ENCODE measurements at places on chromosomes 7 and 10.

GRCh38 chr10:80168162-80168511 is 35.6 kb downstream of the PLAC9 start:
- DNase-seq = no peak

GRCh38 chr10:18224626-18225445 is 84.6 kb downstream of the CACNB2 start:
- no peak for DNase-seq

GRCh38 chr10:122051609-122052385 is 62.8 kb downstream of the TACC2 start:
- DNase-seq = no peak

GRCh38 chr10:99393683-99394082 is 36.7 kb downstream of the GOT1 start:
- DNase-seq = no peak

- DNase-seq = no peak
These were observed 523.5 kb downstream of the PARD3 start for GRCh38 chr10:34291466-34292193.

- no peak for DNase-seq
These were observed 38.7 kb downstream of the PLXNA4 start for GRCh38 chr7:132537456-132538145.

- DNase-seq = no peak
These were observed 52.6 kb downstream of the EVX1 start for GRCh38 chr7:27295236-27295635.

- DNase-seq = no peak
These were observed 136.0 kb downstream of the RAPGEF5 start for GRCh38 chr7:22220941-22221340.

DNA sequence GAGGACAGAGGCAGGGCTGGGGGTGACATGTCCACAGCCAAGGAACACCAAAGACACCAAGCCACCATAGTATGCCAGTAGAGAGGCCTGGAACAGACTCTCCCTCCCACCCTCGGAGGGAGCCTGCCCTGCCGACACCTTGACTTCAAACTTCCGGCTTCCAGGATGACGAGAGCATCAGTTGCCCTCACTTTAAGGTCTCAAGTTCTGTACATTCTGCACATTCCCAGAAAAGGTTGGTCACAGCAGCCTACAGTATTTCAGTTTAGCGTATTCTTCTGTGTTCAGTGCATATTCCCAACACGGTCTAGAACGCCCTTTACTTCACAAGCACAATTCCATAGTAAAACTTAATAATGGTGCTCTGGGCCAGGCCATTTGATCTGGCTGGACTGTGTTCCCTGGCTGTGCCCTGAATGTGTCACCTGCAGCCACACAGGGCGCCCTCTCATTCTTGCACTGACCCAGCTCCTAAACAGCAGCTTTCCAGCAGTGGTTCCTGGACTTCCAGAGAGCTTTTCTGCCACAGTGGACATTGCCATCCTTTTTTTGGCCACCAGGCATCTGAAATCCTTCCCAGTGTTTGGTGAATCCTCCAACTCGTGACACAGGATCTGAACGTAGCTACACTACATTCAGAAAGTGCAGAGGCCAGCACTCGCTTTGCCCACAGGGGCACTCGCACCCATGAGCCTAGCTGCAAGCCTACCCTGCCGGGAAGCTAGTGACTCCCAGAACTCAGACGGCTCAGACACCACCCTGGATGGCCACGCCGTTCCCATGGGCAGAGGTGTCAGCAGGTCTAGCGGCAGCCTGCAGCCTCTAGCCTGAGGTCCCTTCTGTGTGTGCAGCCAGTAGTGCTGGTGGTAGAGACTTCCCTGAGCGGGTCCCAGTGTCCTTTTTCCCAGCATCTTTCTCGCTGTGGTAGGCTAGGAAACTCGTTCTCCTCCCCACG is 36.4 kb upstream of the INSIG1 start:
- DNase-seq = no peak

- no peak for DNase-seq
These were observed 18.1 kb downstream of the HACD1 start for GRCh38 chr10:17599089-17599488.

DNA sequence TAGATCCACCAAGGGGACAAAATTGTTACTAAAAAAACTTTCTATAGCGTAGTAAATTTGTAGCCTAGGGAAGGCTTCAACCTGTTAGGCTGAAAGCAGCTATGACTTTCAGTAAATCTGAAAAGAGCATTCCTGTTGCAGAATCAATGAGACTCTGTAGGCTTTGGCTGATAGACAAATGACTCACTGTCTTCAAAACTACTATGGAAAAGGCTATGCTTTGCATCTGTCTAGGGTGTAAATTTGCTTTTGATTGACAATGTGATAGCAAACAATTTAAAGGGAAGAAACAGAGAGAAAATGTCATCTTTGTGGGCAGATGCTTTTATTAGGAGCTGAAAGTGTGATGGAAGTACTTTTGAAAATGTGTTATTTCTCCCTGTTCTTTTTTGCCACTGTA is 60.6 kb downstream of the ARL5B start:
- no peak for DNase-seq

DNA sequence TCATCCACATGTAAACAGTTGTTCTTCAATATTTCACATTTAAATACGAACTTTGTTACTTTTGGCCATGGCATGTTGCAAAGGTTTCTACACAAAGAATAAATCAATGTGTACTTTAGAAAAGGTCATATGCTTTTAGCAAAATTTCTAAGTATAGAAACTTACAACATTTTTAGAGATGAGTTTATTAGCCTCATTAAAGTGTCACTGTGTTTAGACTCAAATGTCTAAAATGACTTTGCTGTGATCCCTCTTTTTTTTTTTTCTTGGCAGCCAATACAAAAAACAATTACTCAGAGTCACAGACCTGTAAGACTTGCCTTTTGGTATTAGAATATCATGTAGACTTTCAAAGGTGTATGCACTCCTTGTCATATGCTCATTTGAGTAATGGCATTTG is 349.3 kb upstream of the KIAA1217 start:
- DNase-seq = no peak

- no peak for DNase-seq
These were observed 196.8 kb downstream of the RNLS start for GRCh38 chr10:88386204-88386788.
